ENCODE measurements at places on chromosomes 4 and X.

DNA sequence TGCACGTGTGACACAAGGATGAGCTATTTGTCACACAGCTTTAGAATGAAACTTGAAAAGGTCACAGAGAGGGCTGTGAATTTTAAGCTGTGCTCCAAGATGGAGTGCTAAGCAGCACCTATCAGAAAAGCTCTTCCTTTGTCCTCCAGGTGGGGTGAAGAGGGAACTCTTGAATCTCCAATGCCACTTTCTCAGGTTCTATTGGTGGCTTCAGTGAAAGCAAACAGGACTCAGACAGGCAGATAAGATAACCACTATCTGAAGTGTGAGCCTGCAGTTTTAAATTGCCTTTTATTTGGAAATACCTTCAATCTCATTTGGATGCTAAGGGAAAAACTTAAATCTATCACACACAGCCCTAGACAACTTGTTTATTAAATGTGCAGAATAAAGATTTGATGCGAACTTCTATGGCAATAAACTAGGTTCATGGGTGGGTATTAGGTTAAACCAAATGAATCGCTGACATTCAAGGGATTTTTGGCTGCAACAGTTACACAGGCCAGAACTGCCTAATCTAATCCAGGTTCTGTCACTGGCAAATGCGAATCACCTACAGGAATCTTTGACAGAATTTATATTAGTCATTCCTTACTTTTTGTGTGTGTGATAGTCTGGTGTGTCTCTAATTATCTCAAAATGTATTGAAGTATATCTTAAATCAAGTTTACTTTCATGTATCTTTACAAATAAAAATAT lies 13.6 kb upstream of the PDGFRA start:
- DNase-seq, result no peak

GRCh38 chr4:32192363-32192762 lies 1472.2 kb downstream of the PCDH7 start:
- DNase-seq, result no peak

GRCh38 chrX:150196285-150196684 lies 166.8 kb upstream of the MAMLD1 start:
- DNase-seq, result no peak

- no peak for DNase-seq
Measured at GRCh38 chrX:68690936-68691501, 43.6 kb downstream of the STARD8 start.

- DNase-seq, result no peak
Measured at GRCh38 chrX:65702956-65703355, 35.5 kb downstream of the MSN start.

DNA sequence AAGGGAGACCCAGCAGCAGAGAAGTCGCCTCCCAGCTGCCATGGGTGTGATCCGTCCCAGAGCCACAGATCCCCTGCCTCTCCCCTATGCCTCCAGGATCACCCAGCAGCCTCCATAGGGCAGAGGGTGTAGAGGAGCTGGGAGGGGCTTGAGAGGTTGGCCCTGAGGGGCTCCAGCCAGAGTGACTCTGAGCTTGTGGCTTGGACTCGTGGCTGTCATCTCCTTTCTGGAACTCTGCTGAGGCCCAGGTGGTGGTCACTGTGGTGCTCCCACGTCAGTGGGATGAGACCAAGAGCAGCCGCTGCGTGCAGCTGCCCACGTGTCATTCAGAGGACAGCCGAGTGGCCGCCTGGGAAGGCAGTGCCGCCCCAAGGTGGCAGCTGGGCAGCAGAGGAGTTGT lies 4.2 kb downstream of the TACC3 start:
- DNase-seq, result no peak

GRCh38 chr4:142314247-142314646 lies 531.9 kb downstream of the INPP4B start:
- no peak for DNase-seq

- DNase-seq, result no peak
Measured at GRCh38 chr4:94995684-94996394, 238.1 kb downstream of the BMPR1B start.

GRCh38 chrX:40325161-40325560 lies 227.4 kb upstream of the BCOR start:
- no peak for DNase-seq

DNA sequence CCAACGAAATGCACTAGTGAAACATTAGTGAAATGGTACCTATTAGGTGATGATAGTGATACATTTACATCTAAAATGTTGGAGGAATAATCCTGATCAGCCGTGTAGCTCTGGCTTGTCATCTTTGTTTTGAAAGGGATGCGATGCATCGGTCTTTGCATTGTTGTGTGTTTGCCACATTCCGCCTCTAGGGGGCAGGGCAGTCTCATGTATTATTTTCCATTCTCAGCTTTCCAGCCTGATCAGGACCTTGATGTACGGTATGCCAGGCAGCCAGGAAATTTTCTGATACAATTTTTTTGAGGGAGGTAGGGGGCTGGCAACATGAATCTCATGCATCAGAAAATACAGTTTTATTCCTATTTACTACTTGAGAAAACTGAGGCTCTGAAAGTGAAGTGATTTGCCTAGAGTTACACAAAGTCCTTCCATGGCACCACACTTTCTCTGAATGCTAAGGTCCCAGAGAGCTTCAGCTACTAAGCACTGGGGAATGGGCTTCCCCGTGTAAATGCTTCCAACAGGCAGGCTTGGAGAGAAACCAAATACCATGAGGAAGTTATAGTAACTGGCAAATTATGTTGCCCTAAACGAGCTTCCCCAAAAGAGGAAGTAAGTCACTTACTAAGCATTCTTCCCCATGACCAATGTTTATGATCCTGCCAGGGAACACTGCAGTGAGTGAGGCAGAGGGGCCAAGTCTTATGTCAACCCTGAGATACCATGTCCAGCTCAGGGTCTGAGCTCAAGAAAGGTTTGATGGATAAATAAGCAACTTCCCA lies 31.8 kb upstream of the IQSEC2 start:
- DNase-seq, result peak; percentile 30

DNA sequence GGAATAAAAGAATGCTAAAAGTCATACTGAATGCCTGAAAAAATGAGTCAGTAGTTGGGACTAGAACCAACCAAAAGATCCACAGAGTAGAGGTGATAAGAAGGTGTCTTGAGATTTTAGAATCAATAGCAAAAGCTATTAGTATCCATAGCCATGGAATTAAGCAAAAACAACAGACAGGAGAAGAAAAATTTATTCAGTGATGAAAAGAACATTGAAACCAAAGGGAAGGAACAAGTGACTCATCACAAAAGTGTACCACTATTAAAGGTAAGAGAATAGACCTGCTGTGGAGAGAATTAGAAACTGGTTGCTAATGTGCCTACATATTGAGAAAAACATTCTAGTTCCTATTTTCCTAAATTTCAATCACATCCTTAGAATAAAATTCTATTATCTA lies 182.0 kb upstream of the NEIL3 start:
- no peak for DNase-seq

DNA sequence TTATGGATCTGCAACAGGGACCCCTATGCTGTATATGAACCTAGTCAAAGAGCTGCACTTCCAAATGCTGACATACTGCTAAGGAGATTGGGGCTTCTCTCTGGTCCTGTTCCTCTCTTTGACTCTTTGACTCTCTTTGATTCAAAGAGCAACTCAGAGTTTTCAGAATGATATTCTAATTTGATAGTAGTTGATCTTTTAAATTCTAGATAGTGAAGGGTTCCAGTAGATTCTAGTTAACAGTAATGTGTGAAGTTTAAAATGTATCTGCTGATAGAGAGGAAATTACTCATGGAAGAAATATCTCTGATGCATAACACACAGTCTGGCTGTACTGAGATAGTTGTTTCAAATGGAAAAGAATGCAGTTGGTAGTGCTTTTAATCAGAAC lies 239.1 kb downstream of the RASL11B start:
- DNase-seq, result no peak

DNA sequence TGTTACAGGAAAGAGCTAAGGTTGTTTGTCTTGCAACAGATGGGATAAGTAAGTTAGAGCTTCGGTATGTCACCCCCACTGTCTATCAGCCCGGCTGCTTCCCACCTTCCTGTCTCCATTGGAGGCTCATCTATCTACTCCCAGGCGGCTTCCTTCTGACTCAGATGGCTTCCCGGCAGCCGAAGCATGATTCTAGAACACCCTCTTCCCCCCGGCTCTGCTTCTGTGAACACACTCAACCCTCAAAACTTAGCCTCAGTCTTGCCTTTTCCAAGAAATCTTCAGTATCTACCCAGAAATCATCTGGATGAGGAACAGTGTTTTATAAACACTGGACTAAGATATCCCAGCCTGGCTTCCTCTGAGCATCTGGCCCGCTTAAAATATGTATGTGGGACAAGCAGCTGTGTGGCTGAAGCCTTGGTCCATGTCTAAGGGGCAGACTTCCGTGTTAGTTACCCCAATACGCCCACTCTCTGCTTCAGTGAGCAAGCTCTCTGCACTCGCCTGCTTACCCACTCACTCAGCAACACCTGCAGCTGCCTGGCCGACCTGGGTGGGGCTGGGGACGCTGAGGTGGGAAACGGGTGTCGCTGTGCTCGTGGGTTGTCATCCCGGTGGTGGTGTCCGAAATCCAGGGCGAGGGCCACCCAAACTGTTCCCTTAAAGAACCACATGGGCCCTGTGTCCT lies 12.0 kb upstream of the SLC2A9 start:
- no peak for DNase-seq

DNA sequence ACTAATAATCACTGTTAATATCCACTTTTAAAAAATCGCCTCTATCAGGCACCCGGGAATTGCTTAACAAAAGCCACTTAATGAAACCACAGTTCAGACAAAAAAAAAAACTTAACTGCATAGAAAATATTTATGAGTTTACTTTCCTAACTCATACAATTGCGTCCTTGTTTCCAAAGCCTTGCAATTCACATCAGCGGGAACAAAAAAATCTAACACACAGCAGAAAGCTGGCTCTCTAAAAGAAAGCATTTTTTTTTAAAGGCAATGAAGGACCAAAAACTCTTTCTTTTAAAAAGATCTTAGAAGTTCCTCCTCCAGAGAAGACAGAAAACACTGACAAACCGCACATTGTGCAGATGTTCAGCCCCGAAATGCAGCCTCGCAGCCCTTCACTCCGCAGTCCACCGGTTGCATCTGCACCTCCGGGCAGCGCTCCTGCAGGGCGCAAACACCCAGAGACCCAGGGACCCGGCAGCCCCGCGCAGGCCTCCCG lies 812 bp downstream of the FAT1 start:
- no peak for DNase-seq

GRCh38 chrX:8504451-8504850 lies 39.8 kb downstream of the VCX3B start:
- DNase-seq, result no peak

- DNase-seq, result no peak
Measured at GRCh38 chrX:40845331-40845911, 110.1 kb upstream of the MED14 start.
